ENCODE measurements at places on chromosomes 7 and 10.
A peak's percentile ranks its signal among the peaks of the same experiment; 100 is the strongest.

DNA sequence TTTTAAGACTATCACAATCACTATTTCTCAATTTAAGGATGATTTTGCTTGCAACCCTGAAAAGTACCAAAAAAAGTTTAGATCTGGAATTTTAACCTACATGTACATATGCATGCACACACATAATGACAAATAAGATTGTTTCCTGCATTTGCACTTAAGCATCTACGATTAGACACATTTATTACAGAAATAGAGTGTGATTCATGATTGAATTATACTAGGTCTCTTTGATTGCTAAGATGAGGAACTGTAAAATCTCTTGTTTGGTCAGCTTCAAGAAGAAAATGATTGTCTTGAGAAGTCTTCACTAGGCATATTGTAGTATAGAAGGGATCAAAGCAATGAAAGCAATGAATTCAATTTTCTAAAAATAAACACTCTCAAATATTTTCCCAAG is 185.9 kb upstream of the AGR3 start:
- no peak for DNase-seq

- DNase-seq, result no peak
Observed at GRCh38 chr10:116752563-116752962, 10.2 kb upstream of the HSPA12A start.

DNA sequence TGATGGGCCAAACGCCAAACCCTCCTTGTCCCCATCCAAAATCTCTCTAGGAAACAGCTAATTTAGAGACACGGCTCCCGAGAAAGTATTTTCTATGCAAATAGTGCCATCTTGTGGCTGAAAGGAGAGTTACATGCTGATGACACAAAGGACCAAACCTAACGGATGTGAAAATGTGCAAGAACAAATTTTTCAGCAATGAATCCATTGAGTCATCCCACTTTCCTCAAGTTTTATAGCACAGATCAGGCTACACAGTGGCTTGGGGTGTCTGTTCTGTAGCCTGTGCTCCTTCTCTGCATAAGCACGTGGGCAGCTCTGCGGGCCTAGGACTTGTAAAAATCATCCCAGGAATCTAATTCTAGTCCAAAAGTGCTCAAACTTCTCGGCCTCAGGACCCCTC is 154.8 kb upstream of the PRR15 start:
- no peak for DNase-seq

GRCh38 chr7:75715864-75716263 is 22.9 kb downstream of the HIP1 start:
- DNase-seq, result no peak

DNA sequence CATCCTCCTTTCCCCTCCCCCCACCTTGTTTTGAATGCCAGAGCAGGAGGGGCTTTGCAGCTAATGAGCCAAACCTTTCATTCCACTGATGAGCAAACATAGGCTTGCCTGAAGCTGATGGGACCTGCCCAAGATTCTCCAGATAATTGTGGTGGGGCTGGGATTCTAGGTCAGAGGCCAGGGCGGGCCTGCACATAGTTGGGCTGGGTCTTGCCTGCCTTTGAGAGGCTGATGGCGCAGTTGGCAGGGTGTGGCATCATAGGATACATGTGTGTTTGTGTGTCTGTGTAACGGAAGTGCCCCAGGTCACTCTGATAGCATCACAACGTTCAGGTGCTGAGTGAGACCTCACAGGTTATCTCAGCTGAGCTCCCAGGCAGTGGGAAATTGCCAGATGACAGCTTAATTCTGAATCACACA is 22.9 kb downstream of the BTBD16 start:
- DNase-seq, result no peak

DNA sequence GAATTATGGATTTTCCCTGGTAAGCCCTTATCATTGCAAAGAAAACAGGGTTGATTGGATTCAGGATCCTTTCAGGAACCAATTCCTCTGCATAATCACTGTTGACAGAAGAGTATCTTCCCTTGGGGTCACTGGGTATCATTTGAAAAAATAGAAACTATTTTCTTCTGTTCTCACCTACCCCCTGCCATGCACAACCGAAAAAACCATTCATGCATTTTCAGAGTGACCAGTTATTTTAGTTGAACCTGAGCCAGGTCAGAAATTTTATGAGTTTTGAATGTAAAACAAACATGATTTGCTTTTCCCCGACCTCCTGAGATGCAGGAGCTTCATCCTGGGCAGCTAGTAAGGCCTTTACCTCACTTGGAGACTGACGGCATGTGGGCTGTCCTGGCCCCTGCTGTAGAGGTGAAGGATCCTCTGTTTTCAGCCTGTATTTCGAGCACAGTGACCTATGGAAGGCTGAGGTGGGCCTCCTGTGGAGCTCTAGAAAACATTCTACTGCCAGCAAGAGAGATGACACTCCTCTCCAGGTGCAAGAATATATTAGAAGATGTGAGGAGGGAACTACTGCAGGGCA is 30.1 kb downstream of the TMEM178B start:
- DNase-seq, result no peak

DNA sequence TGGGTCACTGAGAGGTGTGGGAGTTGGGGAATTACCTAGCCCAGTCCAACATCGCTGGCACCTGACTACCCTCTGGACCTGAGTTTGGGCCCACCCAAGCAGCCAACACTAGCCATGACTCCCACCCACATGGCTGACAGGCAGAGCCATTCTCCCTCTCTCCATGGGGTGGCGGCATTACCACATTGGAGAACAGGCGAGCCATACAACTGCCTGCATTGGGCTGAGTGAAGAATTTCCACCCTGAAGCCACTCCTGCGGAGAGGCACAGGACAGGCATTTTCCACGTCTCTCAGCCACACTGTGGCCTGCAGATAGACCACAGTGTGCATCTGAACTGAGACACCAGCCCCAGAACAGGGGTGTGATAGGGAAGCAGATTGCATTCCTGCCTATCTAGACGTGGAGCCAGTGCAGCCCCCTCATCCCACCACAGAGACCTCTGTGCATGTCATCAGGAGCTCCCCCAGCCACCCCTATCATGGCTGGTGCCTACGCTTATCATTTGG is 58.2 kb upstream of the ANTXRL start:
- peak; percentile 12 for DNase-seq

DNA sequence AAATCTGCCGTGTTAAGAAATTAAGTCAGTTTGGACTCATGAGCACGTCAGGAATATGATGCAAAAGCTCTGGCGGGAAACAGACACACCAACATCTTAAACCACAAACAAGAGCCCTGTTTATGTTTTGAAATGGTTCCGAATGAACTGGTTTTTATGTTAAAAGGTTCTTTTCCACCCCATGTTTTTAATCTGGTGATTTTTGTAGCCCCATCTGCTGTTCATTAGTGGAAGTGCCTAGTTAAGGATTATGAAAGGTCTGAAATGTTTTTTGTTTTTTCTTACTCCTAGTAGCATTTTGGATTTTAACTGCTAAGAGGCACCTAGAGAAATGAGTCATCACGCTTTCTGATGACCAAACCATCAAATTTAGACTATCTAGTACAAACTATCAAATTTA is 404.1 kb upstream of the MKI67 start:
- DNase-seq, result no peak

- no peak for DNase-seq
Observed at GRCh38 chr7:122199171-122199570, 55.1 kb upstream of the AASS start.

GRCh38 chr7:16891874-16892643 is 10.3 kb upstream of the AGR3 start:
- DNase-seq, result no peak

DNA sequence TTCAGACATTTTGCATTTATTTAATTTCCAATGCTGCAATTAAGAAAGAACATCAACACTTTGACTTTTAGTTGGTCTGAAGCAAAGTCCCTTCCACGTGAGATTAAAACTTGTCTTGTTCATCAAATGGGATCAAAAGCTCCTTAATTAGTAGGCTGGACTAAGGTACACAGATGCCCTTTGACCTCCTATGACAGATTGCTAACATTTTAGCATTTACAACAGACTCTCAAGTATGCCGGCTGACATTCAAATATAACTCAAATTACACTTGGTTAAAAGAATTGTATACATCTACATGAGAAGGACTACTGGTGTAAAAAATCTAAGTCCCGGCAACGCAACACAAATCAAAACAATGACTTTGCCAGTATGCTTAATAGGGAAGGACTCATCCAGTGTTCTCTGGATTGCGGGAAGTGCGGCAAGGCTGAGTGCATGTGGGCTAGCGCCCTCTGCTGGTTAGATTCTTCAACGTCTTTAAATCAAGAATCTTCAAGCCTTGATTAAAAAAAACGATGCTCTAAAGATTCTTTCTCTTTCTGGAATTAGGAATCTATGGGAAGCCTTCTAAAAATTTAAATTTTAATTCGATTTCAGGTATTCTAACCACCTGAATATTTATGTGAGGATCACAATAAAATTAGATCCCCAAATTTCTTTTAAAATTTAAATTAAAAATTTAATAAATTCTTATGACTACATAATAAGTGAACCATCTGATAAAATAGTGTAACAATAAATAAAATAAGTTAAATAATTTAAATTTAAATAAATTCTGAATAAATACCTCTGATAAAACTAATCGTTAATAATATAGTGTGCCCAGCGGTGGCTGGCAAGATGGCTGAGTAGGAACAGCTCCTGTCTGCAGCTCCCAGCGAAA is 444.7 kb downstream of the DGKB start:
- no peak for DNase-seq

DNA sequence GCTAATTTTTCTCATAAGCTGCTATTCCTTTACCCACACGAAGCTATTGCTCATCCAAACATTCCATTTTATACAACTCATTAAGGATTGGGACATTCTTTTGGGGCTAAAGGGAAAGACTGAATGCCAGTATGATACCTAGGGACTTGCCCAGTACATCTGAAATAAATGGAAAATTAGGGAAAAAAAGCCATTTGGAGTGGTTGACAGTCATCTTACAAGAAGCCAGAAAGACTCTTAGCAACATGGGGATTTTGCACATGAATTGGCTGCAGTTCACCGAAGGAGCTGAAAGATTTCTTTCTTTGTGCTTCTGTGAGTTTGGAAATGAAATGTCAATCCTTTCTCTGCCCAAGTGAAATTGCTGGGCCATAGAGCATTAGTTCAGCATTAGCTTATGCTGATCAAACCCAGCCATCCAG is 43.3 kb upstream of the MTURN start:
- DNase-seq, result no peak

DNA sequence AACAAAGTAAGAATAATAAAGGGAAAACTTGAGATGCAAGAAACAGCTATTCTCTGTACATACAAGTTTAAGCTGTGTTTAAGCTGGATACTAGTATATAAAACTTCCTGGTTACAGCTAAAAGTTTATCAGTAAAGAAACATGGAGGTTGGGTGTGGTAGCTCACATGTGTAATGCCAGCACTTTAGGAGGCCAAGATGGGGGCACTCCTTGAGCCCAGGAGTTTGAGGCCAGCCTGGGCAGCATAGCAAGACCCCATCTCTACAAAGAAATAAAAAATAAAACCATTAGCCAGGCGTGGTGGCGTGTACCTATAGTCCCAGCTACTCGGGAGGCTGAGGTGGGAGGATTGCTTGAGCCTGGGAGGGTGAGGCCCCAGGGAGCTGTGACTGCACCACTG is 3.2 kb downstream of the RSU1 start:
- no peak for DNase-seq

GRCh38 chr10:82245906-82246560 is 371.0 kb downstream of the NRG3 start:
- no peak for DNase-seq

GRCh38 chr7:157436763-157437480 is 100.1 kb downstream of the DNAJB6 start:
- no peak for DNase-seq

DNA sequence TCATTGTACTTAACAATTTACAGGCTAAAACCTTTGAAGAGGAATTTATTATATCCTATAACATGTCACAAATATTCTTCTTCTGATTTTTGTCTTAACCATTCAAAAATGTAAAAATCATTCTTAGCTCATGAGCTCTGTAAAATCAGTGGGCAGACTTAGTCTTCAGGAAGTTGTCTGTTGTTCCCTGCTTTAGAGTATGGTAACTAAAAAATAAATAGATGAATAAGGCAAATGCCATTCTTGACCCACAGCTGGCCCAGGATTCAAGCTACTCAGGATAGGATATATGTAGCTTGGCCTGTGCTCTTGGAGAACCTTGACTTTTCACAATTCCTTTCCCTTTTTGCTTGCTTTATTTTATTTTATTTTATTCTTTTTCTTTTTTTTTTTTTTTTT is 51.5 kb downstream of the LRRC4 start:
- DNase-seq, result no peak

- no peak for DNase-seq
Observed at GRCh38 chr10:124451276-124451675, 1.4 kb upstream of the NKX1-2 start.

GRCh38 chr7:107768263-107768662 is 24.3 kb downstream of the CBLL1 start:
- no peak for DNase-seq

GRCh38 chr10:26781797-26782196 is 79.0 kb downstream of the ABI1 start:
- no peak for DNase-seq

DNA sequence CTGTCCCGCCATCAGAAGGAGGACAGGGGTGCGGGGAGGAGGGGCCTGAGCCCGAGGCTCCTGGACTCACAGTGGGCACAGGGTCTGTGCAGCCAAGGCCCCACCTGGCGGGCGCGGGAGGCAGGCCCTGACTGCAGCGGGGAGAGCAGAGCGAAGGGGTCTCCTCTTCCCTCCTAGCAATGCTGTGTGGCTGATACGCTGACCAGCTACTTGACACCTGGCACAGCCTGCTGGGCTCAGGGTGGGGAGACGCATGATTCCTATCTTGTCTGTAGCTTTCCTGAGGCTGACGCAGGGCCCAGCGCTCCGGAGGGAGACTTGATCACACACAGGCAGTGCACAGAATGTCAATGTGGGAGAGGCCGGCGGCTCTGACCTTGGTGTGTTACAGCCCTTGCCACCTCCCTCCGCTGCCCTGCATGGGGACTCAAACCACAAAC is 174.9 kb downstream of the ELFN1 start:
- no peak for DNase-seq

- DNase-seq, result no peak
Observed at GRCh38 chr10:44069573-44069972, 315.3 kb downstream of the CXCL12 start.

- no peak for DNase-seq
Observed at GRCh38 chr10:28984431-28984830, 304.4 kb upstream of the LYZL1 start.

DNA sequence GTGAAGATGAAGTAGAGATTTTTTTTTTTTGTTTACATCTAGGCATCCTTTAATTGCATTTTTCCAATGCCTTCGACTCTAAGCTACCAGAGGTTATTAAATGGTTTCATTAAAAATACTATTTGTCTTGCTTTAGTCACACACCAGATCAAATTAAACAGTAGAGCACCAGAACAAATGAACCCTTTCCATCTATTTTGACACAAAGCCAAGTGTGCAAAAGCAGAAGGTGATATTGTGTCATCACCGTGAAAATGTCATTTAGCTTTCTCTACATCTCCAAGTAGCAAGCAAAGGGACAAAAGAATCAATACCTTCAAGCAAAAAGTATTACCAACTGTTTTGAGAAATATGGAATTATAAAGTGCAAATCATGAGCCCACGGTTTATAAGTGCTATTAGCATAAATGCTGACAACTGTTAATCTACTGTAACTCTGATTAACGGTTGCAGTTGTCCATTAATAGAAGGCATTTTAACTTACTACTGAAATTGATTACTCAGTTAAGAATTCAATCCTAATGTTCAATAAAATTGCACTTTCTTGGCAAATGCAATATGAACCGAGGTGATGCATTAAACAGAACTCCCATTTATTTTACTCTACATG is 49.1 kb downstream of the CTBP2 start:
- DNase-seq, result no peak

- DNase-seq, result no peak
Observed at GRCh38 chr10:104639590-104640338, 1.3 kb upstream of the SORCS3 start.

All from NK-92 treated with Interleukin-12 subunit alpha and Interleukin-12 subunit beta, amount 100 ng/mL, for 24 hours (cell line).